ENCODE measurements at places on chromosomes 4 and X.
A peak's percentile ranks its signal among the peaks of the same experiment; 100 is the strongest.

- no peak for DNase-seq
Measured at GRCh38 chr4:182145334-182145905, 97.8 kb upstream of the TENM3 start.

GRCh38 chrX:69034451-69034850 is 130.8 kb downstream of the PJA1 start:
- no peak for DNase-seq

GRCh38 chr4:188818300-188818699 is 679.1 kb downstream of the TRIML1 start:
- no peak for DNase-seq

DNA sequence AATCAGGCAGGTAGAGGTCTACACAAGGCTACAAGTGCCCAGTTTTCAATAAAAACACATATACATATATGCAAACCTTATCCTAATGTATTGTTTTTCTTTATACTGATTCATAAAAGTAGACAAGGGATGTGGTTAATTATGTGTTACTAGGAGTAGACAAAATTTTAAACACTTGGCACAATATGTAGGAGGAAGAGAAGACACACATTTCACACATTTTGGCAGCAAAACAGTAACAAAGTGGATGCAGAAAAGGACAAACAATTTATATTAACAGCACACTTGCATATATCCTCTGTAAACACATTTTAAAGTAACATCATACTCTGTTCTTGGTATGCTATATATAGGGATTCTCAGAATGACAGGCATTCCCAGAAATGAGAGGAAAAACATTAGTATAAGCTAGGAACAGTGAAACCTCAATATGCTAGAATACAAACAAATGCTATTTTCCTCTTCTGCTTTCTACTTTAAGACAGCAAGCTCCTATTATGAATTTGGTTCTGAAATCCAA is 63.8 kb downstream of the GPRIN3 start:
- no peak for DNase-seq

DNA sequence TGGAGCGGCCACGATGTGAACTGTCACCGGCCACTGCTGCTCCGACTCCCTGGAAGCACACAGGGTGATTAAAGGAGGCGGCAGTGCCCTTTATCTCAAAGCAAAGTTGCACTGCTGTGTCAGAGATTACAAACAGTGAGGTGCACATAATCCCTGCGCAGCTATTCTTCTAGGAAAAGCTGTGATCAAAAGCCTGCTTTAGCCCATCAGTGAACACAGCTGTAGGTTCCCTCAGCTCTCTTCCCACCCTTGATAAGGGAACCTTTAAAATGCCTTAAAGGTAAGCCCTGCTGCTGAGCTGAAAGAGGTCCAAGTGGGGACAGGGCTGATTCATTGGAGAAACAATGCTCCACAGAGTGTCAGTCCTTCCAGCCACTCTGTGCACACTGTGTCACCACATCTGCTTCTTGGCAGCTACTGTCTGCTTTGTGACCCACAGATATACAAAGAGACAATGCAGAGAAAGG is 127.6 kb downstream of the EIF4E start:
- no peak for DNase-seq

GRCh38 chrX:115408771-115409400 is 119.4 kb downstream of the LUZP4 start:
- no peak for DNase-seq

GRCh38 chrX:104566681-104567501 is 892 bp downstream of the IL1RAPL2 start:
- DNase-seq = no peak

DNA sequence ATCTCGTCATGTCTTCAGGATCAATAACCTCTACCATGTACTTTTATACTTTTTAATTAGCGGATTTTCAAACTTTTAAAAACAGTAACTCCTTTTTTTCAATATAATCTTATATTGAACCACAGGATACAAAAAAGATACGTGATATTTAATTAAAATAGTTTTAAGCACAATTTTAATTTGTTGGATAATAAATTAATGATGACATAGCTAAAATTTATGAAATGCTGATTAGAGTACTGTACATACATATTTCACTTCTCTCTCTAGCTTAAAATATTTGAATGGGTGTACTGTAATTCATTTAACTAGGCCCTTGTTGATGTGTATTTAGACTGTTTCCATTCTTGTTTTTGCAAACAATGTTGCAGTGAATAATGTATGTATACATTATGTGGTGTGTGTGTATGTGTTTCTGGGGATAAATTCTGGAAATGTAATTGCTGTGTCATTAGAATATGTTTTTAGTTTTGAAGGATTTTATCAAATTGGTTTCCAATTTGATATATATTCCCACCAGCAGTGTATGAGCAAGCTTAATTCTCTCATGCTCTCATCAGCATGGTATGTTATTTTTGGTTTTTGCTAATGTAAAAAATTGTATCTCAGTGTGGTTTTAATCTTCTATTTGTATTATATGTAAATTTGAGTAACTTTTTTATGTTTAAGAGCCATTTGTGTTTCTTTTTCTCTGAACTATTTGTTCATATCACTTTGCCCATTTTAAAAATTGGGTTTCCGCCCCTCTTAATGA is 66.4 kb downstream of the CDKL5 start:
- DNase-seq = no peak

DNA sequence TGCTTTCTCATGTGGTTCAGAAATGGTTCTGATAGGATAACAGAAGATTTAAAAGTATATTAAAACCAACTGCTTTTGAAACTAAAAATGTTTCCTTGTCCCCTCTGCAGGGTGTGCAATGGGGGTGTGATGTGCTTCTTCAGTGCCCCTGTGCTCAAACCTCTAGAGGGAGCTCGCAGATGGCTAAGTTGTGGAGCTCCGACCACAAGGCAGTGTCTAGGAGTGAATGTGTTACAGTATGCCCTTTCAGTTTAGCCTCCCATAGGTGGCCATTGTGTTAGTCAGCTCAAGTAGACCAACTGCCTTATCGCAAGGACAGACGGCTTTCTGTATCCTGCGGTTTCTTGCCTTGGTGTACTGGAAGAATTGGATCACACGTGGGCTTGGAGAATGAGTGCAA is 130.5 kb downstream of the TENT5D start:
- DNase-seq = no peak

- DNase-seq = no peak
Measured at GRCh38 chr4:5700459-5700858, 7.9 kb downstream of the EVC2 start.

DNA sequence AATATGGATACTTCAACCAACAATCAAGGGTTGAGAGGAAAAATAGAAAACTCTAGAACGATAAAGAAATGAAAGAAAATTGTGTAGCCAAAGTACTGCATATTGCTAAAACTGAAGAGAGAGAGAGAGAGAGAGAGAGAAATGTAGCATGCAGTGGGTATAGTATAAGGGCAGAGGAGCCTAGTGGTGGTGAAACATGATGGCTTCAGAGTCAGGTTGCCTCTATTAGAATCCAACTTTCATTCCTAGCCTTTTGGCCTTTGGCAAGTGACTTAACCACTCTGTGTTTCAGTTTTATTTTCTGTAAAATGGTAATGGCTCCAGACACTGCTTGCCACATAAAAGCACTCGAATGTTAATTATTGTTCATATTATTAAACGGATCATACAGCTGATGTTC is 71.2 kb upstream of the NAF1 start:
- no peak for DNase-seq

- no peak for DNase-seq
Measured at GRCh38 chrX:150544835-150545770, 23.3 kb upstream of the MTM1 start.

GRCh38 chrX:14697451-14697850 is 168.1 kb downstream of the GLRA2 start:
- DNase-seq = peak; percentile 18

- DNase-seq = no peak
Measured at GRCh38 chr4:15982842-15983524, 20.0 kb upstream of the FGFBP2 start.

- DNase-seq = peak; percentile 71
Measured at GRCh38 chr4:56907489-56908205, at the start of gene REST. Gene REST (plus strand): TSS chr4:56907900. CDS start chr4:56910639, 2,739 bp downstream.

DNA sequence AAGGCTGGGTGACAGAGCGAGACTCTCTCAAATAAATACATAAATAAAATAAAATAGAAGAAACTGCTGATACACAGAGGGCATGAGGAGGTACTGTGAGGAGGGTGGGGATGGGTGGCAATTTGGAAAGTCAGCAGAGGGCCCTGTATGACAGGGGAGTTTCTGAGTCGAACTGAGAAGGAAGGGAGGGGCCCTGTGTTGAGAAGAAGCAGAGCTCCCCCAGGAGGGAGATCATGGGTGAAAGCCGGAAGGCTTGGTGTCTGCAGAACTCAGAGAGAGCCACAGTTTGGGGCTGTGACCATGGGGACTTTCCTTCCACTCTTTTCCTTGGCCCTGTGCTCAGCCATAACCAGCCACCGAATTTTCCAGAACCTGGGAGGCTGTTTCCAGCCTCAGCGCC is 24.8 kb upstream of the AFAP1 start:
- DNase-seq = no peak

DNA sequence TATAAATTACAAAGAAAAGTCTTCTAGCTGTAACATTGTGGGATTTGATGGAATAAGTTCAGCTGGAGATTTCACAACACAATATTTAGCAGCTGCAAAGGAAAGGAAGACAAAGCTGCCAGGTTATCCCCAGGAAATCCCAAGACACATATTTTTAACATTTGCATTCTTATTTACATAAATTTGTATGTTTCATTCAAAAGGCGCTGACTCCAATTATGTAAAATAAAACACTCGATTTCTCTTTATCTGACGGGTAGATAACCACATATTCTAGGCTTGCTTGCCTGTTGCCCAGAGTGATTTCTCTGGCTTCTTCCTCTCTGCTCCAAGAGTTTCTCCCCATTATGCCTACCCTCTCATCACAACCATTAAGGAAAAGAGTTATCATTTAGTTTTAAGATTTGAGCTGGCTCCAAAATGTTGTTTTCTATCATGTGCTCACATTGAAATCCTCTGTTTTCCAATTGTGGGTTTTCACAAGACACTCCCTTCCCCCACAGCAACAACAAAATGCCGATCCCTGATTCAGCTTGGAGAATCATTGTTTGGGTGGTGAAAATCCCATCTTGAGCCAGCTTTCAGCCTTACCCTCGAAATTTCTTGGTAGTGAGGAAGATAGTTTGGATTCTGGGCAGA is 128.2 kb upstream of the RASGEF1B start:
- DNase-seq = no peak

GRCh38 chrX:125782184-125782583 is 383.9 kb downstream of the DCAF12L2 start:
- DNase-seq = no peak

DNA sequence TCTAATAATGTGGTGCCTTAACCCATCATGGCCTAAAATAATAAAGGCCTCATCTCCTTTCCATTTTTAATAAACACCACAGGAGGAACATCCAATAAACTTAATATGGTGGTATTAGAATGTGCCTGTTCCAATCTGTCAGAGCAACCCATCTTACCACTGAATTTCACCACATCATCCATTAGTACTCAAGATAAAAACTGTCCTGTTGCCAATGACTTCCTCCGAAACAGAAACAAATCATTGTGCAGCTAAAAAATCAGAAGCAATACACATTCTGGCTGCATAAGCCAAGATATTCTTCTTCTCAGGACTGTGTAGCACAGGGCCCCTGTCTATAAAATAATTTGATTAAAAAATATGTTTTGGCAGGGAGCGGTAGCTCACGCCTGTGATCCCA is 18.5 kb downstream of the TLR10 start:
- DNase-seq = no peak

GRCh38 chrX:20965270-20966044 is 408.8 kb upstream of the CNKSR2 start:
- no peak for DNase-seq

- no peak for DNase-seq
Measured at GRCh38 chr4:4922441-4922840, 63.0 kb downstream of the MSX1 start.

- DNase-seq = no peak
Measured at GRCh38 chrX:152913910-152914309, 16.0 kb downstream of the ZNF185 start.

- no peak for DNase-seq
Measured at GRCh38 chr4:53902786-53903185, 161.6 kb downstream of the CHIC2 start.

DNA sequence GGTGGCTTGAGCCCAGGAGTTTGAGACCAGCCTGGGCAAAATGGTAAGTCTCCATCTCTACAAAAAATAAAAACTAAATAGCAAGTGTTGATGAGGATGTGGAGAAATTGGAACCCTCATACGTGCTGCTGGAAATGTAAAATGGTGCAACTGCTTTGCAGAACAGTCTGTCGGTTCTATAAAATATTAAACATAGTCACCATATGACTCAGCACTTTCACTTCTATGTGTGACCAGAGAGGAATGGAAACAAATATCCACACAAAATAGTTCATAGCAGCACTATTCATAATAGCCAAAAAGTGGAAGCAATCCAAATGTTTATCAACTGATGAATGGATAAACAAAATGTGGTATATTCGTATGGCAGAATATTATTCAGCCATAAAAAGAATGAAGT is 60.8 kb upstream of the FMR1 start:
- no peak for DNase-seq

DNA sequence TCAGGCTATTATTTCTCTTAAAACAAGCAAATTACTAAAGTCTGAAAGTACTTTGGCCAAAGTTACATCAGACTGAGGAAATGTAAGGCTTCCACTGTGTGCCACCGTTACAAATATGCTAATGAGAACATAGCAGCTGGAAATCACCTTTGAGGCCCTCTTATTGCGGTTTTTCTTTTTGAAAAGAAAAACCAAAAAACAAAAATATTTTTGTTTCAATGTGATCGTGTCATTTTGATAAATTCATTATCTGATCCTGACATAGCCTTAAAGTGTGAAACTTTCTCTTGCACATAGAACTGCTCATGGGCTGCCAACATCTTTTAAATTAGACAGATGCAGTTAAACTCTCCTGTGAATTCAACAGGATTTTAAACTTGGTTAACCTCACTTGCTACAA is 2.8 kb upstream of the TIFA start:
- DNase-seq = no peak

GRCh38 chrX:38220415-38221390 is at the start of gene SRPX:
Gene SRPX (minus strand): TSS chrX:38220871. CDS start chrX:38220792, 79 bp downstream.
- DNase-seq = no peak

- no peak for DNase-seq
Measured at GRCh38 chr4:970854-971520, 2.4 kb downstream of the DGKQ start.

DNA sequence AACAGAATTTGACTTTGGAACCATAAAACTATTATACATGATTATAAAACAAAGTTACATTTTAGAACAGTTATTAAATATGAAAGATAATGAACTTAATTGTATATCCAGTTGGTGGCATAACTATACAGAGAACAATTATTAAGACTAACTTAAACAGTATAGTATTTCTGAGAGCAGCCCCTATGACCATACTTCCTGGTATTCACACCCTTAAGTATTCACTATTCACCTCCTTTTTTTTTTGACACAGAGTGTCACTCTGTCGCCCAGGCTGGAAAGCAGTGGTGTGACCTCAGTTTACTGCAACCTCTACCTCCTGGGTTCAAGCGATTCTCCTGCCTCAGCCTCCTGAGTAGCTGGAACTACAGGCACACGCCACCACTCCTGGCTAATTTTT is 74.5 kb downstream of the FRYL start:
- DNase-seq = no peak

- DNase-seq = no peak
Measured at GRCh38 chrX:149531599-149531998, 9.2 kb upstream of the EOLA1 start.
